ENCODE measurements at places on chromosomes 5 and 9.

GRCh38 chr9:105021917-105022316 lies 94.0 kb upstream of the ABCA1 start:
- no peak for DNase-seq

GRCh38 chr5:76404223-76405211 lies 1.4 kb downstream of the IQGAP2 start:
- DNase-seq, result no peak

DNA sequence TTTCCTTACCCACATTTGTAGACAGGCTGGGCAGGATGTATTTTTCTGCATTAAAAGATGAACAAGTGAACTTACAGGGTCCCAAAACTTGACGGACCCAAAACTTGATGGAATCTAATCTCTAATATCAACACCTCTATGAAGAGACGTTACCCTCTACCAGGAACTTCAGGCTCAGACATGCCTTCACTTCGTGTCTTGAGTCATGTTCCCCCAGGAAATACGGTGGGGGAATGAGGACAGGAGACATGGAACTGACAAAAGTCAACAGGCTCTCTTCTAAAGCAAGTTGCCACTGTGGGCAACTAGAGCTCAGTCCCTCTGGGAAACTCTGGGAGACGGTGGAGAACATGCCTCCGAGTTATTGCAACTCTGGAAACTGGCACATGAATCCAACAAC lies 196.1 kb downstream of the PAPPA start:
- DNase-seq, result no peak

GRCh38 chr5:39099831-39100230 lies 25.6 kb upstream of the RICTOR start:
- no peak for DNase-seq

- DNase-seq, result no peak
Observed at GRCh38 chr5:91639744-91640143, 256.6 kb upstream of the ARRDC3 start.

Measured in NCI-H526 treated with DMSO at 0.1 percent for 48 hours (cell line).